ENCODE measurements at places on chromosomes 6 and 20.

DNA sequence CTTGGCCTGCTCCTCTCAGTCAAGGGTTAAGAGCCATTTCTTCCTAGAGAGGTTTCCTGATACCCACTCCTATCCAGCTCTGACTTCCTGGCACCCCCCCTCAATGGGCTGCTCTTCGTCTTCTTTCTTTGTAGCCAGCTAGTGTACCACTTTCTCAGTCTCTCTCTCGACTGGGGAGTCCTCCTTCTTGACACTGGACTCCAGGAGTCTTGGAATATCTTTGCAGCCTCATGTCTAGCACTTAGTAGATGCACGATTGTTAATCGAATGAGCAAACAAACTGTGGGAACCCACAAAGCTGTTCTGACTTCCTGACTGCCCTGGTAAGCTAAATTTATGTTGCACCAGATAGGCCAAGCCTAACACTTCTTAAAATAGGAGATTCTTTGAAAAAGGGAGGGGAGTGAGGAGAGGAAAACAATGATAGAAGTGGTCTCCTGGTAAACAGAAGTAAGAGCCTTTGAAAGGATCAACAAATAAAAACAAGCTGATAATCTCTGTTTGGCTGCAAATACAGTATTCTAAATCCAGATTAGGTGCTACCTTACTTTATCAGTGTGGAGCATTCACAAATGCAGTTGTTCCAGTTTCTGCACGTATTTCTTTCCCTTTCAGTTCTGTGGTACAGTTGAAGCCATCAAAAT, 160.1 kb upstream of the CITED2 start:
- no peak for DNase-seq

DNA sequence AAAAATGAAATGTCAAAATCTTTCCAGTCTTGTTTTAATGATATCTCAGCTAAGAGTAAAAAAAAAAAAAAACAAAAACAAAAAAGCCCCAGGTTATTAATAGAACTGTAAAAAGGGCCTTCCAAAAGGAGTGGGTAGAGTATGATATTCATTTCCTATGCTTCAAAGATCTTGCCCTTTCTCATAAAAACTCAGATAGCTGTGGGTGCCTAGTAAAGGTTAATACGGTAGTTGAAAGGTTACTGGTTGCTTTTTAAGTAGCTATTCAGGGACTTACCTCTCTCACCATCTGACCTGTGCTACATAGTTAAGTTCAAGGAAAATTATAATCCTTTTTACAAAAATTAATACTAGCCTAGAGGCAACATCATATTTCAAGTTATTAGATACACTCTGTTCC, 14.9 kb downstream of the TRMT6 start:
- DNase-seq: no peak

- no peak for DNase-seq
These were observed 165.2 kb upstream of the TOP1 start for GRCh38 chr20:40863355-40863919.

DNA sequence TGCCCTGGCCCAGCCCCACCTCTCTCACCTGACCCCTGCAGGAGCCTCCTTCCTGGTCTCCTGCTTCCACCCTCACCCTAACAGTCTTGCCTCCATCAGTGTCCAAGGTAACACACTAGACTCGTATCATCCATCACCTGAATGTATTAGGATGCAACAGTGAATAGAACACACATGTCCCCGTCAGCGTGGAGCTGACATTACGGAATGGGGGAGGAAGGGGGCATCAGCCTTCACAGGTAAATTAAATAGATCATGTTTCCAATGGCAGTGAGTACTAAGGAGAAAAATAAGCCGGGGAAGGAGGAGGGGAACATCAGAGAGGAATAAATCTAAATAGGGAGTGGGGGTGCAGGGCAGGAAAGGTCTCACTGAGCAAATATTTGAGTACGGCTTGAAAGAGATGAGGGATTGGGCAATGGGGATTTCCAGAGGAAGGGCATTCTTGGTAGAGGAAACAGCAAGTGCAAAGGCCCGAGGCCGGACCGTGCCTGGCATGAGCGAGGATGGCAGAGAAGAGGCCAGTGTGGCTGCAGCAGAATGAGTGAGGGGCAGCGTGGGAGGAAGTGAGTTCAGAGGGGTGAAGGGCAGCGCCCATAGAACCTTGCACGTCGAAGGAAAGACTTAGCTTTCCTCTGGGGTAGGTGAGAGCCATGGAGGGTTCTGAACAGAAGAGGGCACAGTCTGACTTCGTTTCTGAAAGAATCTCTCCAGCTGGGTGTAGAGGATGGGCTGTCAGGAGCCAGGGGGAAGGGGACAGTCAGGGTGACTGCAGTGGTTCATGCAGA, 110.1 kb upstream of the PTPN1 start:
- no peak for DNase-seq

DNA sequence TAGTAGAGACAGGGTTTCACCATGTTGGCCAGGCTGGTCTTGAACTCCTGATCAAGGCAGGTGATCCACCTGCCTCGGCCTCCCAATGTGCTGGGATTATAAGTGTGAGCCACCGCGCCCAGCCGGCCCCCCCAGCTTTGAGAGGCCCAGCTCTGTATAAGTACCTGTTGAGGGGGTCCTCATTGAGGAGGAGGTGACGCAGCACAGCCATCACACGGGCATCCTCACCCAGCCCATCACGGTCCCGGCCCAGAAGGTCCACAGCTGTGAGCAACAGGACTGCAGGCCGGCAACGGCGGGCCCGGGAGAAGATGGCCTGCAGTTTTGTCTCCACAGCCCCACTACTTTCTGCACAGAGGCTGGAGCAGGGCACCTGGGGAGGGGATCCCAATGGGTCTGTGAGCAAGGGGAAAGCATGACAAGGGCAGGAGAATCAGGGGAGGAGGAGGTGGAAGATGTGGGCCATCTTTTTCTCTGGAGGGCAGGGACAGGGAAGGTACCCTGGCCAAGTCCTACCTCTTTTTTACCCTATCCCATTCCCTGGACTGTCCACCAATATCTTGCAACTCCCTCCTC, 7.7 kb downstream of the GNMT start:
- DNase-seq: no peak

GRCh38 chr6:82555801-82556200, 192.2 kb downstream of the TPBG start:
- no peak for DNase-seq

DNA sequence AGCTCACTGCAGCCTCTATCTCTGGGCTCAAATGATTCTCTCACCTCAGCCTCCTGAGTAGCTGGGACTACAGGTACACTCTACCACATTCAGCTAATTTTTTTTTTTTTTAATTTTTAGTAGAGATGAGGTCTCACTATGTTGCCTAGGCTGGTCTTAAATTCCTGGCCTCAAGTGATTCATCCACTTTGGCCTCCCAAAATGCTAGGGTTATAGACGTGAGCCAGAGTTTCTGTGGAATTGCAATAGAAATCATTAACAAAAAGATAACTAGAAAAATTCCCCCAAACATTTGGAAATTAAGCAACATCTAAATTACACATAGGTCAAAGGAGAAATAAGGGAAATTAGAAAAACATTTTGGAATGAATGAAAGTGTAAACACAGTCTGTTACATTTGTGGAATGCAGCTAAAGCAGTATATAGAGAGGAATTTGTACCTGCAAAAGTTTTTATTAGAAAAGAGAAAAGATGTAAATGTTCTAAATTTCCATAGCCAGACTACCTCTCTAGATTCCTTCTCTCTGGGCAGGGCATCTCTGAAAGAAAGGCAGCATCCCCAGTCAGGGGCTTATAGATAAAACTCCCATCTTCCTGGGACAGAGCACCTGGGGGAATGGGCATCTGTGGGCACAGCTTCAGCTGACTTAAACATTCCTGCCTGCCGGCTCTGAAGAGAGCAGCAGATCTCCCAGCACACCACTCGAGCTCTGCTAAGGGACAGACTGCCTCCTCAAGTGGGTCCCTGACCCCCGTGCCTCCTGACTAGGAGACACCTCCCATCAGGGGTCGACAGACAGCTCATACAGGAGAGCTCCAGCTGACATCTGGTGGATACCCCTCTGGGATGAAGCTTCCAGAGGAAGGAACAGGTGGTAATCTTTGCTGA, 51.3 kb downstream of the ATRN start:
- DNase-seq: no peak

DNA sequence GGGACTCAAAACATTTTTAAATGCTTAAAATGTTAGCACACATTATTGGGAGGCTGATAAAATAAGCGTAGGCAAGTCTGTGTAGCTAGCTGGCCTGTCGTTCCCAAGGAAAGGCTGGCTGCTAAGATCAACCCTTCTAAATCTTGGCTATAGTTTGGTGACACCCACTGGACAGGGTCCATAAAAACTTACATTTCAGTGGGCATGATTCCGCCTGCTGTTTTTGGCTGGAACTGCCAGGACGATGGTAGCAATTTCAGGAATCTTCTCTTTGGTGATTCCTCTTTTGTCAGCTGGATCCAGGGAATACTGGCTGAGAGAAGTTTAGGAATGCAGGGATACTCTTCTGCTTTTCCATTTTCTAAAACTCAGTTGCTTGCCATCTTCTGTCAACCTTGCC, 162.2 kb downstream of the NKAIN2 start:
- DNase-seq: no peak

GRCh38 chr6:51574040-51574439, 513.4 kb downstream of the PKHD1 start:
- no peak for DNase-seq

GRCh38 chr20:59938221-59938620, 1.9 kb downstream of the PPP1R3D start:
- DNase-seq: no peak

GRCh38 chr6:157314705-157315321, 8.5 kb downstream of the TMEM242 start:
- DNase-seq: no peak

DNA sequence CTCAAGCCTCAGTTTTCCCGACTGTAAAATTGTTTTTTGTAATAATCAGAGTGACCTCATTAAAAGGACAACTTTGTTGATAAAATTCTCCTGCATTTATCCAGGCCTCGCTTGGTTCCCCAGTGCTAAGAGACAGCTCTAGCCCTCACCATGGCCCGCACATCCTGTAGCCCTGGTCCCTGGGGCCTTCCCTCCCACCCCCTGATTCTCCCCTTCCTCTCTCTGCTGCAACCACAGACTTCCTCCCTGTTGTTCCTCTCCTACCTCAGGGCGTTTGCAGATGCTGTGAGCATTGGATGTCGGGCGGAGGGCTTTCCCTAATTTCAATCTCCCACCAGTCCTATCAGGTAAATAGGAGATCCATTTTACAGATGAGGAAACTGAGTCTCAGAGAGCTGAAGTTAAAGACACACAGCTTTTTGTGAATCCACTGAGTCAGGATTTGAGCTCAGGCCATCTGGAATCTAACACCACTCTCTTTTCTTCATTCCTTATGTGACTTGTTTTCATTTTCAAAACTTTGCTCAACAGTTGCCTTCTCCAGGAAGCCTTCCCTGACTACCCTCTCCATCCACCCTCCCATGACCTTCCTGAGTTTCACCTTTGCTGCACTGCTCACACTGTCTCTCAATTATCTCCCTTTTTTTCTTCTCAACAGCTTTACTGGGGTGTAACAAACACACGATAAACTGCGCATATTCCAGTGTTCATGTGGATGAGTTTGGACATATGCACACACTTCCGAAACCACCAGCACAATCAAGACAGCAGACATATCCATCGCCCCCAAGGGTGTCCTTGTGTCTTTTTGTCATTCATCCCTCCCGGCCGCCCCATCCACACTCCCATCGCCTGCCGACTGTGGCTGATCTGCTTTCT, 107.1 kb downstream of the CEBPB start:
- no peak for DNase-seq

DNA sequence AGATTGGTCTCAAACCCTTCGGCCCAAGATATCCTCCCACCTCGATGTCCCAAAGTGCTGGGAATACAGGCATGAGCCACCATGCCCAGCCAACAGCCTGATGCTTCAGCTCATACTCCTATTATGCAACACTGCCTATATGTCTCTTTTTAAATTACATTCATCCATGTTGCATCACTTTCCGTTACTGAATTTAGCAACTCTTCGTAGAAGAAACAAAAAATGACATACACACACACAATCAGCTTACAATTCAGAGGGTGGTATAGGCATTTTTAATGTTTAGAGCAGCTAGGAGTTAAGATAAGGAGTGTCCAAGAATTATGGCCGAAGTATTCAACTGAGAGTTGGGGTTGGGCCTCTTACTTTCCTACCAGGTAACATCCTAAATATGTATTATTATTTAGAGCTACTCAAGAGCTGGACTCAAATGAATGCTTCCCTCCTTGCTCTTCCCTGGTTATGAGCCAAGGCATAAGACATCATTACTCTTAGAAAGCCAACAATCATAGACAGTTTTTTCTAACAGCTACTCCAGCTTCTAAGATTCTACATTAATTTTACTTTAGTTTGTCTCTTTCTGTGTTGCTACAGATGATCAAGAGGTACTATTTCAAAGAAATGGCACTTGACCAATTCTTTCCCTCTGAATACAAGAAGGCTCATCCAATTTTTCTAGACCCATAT, 62.0 kb upstream of the BMP5 start:
- no peak for DNase-seq

GRCh38 chr6:87164506-87164905, 9.1 kb downstream of the ZNF292 start:
- DNase-seq: no peak

DNA sequence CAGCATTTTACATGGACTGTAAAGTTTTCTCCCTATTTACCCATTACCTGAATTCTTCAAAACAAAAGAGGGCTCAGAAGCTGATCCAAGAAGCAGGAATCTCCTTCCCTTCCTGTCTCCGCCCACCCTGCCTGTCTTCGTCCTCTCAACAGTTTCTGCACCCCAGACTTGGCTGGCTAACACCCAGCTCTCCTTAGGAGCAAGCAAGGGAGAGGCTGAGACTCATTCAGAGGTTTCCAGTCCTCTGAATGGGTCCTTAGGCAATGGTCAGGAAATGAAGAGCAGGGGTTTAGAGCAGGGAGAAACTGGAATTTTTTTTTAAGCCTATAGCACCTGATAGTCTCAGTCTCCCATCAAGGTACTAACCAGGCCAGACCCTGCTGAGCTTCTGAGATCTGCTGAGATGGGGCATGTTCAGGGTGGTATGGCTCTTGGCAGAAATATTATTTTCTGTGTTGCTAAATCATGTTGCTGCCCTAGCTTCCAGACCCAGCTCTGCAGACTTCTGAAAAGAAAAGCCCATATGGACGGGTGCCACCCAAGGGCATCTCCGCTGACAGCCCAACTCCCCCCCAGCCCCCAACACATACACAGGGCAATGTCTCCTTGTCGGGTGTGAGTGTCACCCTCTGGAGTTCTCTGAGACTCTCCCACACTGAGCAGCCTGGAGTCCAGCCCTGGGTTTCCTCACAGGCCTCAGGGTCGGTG, 74.6 kb upstream of the CD93 start:
- DNase-seq: no peak

DNA sequence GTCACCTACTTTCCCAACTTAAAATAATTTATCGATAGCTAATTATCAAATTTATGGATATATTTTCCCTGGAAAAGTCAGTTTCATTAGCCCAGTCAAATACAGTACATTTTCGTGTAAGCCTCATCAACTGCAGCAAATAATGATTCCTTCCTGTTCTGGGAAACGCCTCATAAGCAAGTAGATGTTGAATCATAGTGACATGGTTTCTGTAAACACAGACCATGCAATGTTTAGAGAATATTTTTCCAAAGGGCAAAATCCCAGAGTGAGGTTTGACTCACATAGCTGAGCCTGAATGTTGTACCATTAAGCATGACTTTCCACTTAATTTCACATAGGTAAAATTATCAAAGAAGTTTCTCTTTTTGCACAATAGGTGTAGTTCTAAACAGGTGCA, 16.7 kb upstream of the VNN1 start:
- no peak for DNase-seq

- DNase-seq: no peak
These were observed 115.8 kb downstream of the MRPL14 start for GRCh38 chr6:44011350-44011920.

Data from stimulated activated CD4-positive, alpha-beta T cell treated with anti-CD3 and anti-CD28 coated beads, TNF-alpha, amount 100 ng/mL, for 1 hour (primary cell).